ENCODE measurements at places on chromosomes 4 and X. TPM values are rescaled to one million over a fixed set of nuclear protein-coding genes. Genes with fewer than 3 reads are reported as not detected.

DNA sequence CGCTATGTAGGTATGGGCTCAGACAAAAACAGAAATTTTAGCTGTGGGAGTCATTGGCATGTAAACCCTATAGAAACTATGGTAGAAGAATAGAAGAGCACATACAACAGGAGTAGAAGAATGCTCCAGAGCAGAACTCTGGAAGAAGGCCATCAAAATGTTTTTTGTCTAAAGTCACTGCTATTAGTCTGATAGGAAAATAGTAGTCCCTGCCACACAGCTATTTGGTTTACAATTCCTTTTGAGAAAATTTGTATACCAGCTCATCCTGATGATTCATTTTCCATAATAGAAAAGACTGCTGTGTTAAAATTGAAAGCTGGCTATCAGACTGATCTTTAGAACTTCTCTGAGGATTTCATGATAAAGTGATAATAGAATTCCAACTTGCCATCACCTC lies 32.8 kb upstream of the ADAD1 start:
- no peak for DNase-seq

- no peak for DNase-seq
Measured at GRCh38 chr4:104966349-104967033, 180.2 kb upstream of the TET2 start.

Gene TDO2
- total RNA-seq = not detected

GRCh38 chr4:176002007-176002613 lies 63.5 kb upstream of the WDR17 start:
- DNase-seq = peak; percentile 71

Gene MAGEA1
- total RNA-seq = not detected

DNA sequence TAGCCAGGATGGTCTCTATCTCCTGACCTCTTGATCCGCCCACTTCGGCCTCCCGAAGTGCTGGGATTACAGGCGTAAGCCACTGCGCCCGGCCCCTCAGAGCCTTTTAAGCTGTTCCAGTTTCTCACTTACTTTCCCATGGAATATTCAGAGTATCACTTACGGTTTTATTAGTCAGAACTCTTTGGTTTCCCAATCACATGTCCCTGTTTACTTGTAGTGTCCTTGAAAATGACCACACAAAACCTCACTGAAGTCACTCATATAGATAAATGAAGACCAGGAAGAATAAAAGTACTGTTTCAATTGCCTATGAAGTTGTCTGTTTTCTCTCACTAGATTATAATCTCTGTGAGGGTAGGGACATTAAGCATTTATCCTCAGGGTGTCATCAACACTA lies 217.2 kb upstream of the HCCS start:
- no peak for DNase-seq

Gene CSAG3
- total RNA-seq = not detected

Gene ADAMTS3
- 4.0 TPM for total RNA-seq

- DNase-seq = no peak
Measured at GRCh38 chr4:23874536-23874901, 15.3 kb downstream of the PPARGC1A start.

DNA sequence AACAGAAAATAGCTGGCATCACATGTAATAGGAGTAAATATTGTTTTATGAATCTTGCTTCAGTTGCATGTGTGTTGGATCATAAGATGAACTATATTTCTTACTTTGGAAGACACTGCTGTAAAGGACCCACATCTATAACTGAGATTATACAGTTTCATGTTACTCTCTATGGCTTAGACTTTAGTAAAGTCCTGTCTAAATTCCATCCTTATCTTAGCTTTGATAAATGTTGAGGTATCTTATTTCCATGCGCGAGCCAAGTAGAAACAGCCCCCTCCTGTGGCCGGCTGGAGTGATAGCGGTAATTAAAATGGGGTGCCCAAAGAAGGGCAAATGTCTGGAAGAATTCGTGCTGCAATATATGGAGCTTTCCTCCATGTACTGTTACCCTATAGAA lies 43.0 kb downstream of the CCDC158 start:
- peak; percentile 21 for DNase-seq

Gene RAB40AL
- total RNA-seq = 4.9 TPM

DNA sequence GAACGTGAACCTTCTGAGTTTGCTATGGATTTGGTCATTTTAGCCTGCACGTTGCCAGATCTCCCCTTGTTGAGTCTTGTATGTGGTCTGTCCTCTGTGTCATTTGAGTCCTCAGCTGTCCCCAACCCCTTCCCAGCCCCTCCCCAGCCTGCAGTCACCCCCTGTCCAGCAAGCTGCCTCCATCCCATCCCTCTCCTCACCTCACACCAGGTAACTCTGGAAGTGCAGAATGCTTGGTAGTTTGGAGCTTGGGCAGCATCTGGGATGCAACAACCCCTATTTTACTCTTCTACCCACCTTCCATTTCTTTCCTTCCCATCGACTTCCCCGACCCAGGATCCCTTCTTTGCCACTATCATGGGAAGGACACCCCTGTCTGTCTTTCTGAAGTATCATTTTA lies 18.4 kb downstream of the GABRQ start:
- DNase-seq = no peak

Gene CFI
- total RNA-seq = 58.5 TPM

GRCh38 chr4:59920416-59920815 lies 1279.7 kb upstream of the ADGRL3 start:
- DNase-seq = no peak

- no peak for DNase-seq
Measured at GRCh38 chr4:102569200-102569599, 68.0 kb downstream of the NFKB1 start.

DNA sequence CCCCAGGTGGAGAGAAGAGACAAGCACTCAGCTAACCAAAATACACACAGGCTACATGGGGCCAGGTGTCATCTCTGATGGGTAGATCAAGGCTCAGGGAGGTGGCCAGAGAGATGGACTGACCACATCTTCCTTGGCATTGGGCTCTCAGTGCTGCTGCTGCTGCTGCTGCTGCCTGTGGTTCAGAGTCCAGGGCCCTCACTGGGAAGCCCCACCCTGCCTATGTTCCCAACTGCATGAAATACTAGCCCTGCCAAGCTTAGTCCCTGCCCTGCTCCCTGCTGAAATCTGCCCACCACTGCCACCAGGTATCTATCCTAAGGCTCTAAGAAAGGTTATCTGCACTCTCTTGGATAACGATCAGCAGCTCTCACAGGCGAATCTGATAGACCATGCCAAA lies 118.7 kb downstream of the EFHC2 start:
- no peak for DNase-seq

Gene IL21
- not detected for total RNA-seq

Gene RXFP1
- total RNA-seq = 0.13 TPM
